ENCODE measurements at places on chromosomes 7 and 10. TPM values are rescaled to one million over a fixed set of nuclear protein-coding genes. Genes with fewer than 3 reads are reported as not detected.

Gene CALHM3
- not detected for total RNA-seq

- H3K27ac ChIP-seq: peak overlapping the region; percentile 35
- no peaks in the 10 kb centered on the region for H3K27me3 ChIP-seq
- peaks cover 29% of the 10 kb centered on the region for H3K4me1 ChIP-seq
- no peak for DNase-seq
These were observed 32.3 kb downstream of the RBM17 start for GRCh38 chr10:6121146-6121545.

DNA sequence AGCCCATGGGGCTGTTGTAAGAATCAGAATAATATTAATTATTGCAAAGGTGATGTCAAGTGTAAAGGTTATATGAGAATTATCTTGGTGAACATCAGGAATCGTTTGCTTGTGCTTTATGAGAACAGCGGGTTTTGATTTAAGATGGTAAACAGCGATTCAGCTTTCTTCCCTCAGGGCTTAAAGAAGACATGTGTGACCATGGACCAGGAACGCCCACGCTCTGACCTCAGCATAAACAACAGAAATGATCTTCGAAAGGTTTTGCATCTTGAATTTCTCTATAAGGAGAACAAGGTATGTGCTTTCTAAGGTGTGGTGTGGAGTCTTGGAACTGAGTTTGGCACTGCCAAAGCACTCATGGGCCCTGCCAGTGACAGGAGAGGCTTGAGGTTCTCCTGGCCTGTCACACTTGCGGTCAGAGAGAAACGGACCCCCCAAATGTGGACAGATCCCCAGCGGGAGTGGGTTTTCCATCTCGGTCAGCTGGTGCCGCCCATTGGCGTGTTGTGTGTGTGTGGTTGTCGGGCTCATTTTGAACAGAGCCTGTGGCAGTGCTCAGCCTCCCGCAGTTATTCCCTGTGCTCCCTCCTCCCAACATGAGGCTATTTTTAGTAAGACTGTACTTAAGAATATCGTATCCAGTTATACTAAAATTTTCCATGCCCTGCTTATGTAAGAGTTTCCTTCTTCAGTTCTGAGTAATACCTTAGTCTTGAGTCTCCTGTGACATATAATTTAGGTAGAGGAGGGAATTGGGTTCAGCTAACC lies 7.2 kb downstream of the MINDY4 start:
- no peak for DNase-seq
- peak overlapping the region; percentile 36 for H3K4me3 ChIP-seq
- H3K27me3 ChIP-seq: no peaks in the 10 kb centered on the region
- peak overlapping the region; percentile 68 for H3K27ac ChIP-seq
- H3K36me3 ChIP-seq: peaks cover 7% of the 10 kb centered on the region
- H3K4me1 ChIP-seq: peaks cover 20% of the 10 kb centered on the region

DNA sequence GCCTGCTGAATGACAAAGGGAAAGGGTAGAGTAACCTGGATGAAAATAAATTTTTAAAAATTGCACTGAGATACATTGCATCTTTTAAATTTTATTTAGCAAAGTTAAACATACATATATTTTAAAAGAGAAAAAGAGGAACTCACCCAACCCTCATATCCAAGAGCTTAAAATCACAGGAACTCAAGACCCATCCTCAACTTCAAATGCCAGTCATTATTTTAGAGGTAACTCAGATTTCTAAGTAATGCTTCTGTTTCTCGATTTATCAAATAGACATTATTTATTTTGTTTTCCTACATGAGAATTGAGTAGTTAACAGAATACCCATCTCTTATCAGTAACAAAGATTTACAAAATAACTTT lies 32.4 kb upstream of the KMT2E start:
- no peak for DNase-seq
- no peaks in the 10 kb centered on the region for H3K36me3 ChIP-seq
- H3K4me3 ChIP-seq: no peak overlapping the region
- peak overlapping the region; percentile 97 for H3K27ac ChIP-seq
- no peaks in the 10 kb centered on the region for H3K27me3 ChIP-seq

DNA sequence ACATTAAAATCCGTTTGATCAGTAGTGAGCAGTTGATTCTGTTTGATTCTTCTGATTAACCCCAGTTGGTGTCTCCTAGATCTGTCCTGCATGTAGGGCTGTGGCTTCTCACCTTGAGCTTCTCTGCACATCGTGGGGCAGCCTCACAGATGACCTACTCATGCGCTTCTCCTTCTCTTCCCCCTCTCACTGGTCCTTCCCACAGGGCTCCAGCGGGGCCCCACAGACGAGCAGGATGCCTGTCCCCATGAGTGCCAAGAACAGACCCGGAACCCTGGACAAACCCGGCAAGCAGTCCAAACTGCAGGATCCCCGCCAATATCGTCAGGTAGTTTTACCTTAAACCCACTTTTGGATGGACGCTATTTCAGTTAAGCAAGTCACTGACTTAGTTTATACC lies 178.9 kb downstream of the ARHGAP21 start:
- H3K27ac ChIP-seq: no peak overlapping the region
- DNase-seq: no peak
- no peaks in the 10 kb centered on the region for H3K4me1 ChIP-seq
- H3K36me3 ChIP-seq: no peaks in the 10 kb centered on the region
- no peak overlapping the region for H3K4me3 ChIP-seq
- H3K27me3 ChIP-seq: no peaks in the 10 kb centered on the region

- H3K27me3 ChIP-seq: no peaks in the 10 kb centered on the region
- no peak overlapping the region for H3K27ac ChIP-seq
- DNase-seq: no peak
- no peaks in the 10 kb centered on the region for H3K4me1 ChIP-seq
- H3K36me3 ChIP-seq: peaks cover 44% of the 10 kb centered on the region
These were observed 11.7 kb downstream of the PRKRIP1 start for GRCh38 chr7:102407910-102408309.

GRCh38 chr10:18968159-18968558 lies 80.4 kb upstream of the MALRD1 start:
- no peaks in the 10 kb centered on the region for H3K27me3 ChIP-seq
- no peaks in the 10 kb centered on the region for H3K4me1 ChIP-seq
- no peaks in the 10 kb centered on the region for H3K36me3 ChIP-seq
- no peak for DNase-seq
- no peak overlapping the region for H3K27ac ChIP-seq
- H3K4me3 ChIP-seq: no peak overlapping the region

Data from thoracic aorta (tissue), 2 donors.